ENCODE measurements at places on chromosomes 4 and X.

DNA sequence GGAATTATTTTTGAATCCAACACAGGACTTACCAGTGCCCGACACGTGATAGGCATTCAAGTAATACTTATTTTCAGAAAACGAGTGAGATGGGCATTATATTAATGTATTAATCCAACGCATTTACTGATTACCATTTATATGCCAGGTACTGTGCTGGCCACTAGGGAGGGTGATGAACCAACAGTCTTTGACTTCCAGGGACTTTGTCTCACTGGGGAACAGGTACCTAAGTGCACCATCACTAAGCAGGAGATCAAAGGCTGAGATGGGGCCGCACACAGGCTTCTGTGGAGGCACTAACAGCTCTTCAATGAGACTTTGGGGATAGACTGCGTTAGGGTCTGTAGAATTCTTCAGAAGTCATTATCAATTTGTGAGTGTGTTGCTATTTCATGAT lies 5.7 kb upstream of the TADA2B start:
- H3K4me1 ChIP-seq = peaks cover 14% of the 10 kb centered on the region
- H3K27ac ChIP-seq = no peak overlapping the region
- H3K4me3 ChIP-seq = no peak overlapping the region
- no peak for DNase-seq
- H3K36me3 ChIP-seq = no peaks in the 10 kb centered on the region

GRCh38 chrX:20393944-20394343 lies 127.2 kb upstream of the RPS6KA3 start:
- DNase-seq = no peak
- H3K27me3 ChIP-seq = no peaks in the 10 kb centered on the region
- no peaks in the 10 kb centered on the region for H3K4me1 ChIP-seq

DNA sequence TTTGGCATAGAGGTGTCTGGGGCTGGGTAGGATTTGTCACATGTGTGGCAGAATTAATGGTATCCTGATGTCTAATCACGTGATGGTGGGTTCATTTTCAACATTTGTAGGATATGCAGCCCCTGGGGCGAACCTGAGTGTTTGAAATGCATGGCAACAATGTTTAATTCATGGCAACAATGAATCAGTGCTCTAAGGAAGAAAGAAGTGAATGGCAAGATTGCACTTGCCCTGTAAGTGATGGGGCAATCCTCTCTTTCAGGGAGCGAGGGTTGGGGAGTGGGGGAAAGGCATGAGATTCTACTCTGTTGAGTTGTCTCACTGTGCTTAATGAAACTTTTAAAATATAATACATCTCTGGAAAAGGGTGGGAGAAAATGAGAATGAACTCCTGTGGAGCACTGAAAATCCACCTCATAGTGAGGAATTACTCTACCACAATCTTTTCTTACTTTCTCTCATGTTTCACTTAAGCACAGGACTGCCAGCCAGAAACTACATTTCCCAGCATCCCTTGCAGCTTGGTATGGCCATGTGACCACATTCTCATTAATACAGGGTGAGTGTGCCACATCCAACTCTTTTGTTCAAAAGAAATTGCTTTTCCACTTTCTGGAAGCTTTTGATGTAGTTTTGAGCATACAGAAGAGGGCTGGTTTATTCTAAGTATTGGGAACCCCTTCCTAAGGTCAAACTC lies 64.0 kb upstream of the PGM2 start:
- H3K36me3 ChIP-seq = no peaks in the 10 kb centered on the region
- no peak overlapping the region for H3K27ac ChIP-seq
- peaks cover 8% of the 10 kb centered on the region for H3K4me1 ChIP-seq
- no peak overlapping the region for H3K4me3 ChIP-seq

DNA sequence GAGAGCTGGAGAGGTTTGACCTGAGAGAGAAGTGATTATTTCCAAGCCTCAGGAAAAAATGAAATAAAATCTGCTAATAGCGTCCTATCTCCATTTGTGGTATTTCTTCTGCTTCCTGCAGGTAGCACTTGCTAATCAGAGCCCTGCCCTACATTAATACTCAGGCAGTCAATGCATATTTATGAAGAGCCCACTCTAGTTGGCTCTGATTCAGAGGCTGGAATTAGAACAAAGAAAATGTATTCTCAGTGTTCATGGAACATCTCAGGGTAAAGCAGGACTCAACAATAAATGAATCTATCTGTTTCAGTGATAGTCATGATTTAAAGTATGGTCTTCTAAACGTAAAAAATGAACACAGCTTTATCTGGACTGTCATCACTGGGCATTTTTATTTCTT lies 1.4 kb upstream of the ATP8A1 start:
- H3K4me3 ChIP-seq = no peak overlapping the region
- peaks cover 38% of the 10 kb centered on the region for H3K4me1 ChIP-seq
- no peak for DNase-seq

GRCh38 chr4:8344377-8344776 lies 74.8 kb downstream of the HTRA3 start:
- peaks cover 7% of the 10 kb centered on the region for H3K4me1 ChIP-seq
- H3K4me3 ChIP-seq = no peak overlapping the region
- DNase-seq = no peak

DNA sequence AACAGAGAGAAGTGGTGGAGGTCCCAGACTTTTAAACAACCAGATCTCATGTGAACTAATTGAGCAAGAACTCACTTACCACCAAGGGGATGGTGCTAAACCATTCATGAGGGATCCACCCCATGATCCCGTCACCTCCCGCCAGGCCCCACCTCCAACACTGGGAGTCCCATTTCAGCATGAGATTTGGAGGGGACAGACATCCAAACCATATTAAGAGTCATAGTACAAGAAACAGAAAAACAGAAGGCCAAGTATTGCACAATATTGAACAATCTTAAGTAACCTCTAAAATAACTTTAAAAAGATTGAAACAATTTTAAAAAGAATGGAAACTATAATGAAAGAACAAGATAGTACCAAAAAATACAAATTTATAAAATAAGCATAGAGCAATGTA lies 110.0 kb downstream of the CBR4 start:
- H3K36me3 ChIP-seq = no peaks in the 10 kb centered on the region
- H3K4me3 ChIP-seq = no peak overlapping the region
- H3K4me1 ChIP-seq = no peaks in the 10 kb centered on the region
- no peaks in the 10 kb centered on the region for H3K27me3 ChIP-seq

DNA sequence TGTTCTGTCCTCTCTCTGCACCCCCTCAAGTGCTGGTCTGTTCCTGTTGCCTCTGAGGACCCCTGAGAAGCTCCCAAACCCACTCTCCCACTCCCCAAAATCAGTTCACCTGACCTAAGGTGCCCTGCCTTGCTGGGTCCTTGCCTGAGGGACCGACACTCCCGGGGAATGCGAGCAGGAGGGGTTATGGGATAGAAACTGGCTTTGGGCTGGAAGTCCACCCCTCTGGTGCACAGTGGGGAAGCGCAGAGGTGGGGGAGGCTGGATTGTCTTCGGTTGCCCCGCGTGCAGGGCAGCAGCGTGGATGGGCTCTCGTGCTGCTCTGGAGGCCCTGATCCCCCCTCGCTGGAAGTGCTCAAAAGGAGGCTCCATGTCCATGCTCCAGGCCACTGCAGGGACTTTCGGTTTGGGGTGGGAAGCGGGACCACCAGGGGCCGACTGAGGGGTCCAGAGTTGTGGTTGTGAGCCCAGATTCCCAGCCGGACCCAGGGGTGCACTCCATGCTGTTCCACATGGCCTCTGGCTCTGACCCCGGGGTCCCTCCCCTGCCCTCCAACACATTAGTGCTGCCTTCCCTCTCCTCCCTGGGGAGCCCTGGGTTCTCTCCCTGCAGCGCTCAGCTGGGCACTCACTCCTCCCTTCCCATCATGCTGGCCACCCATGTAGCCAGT lies 7.6 kb downstream of the SORCS2 start:
- peak; percentile 11 for DNase-seq
- no peak overlapping the region for H3K4me3 ChIP-seq
- H3K27ac ChIP-seq = peak overlapping the region; percentile 26
- H3K4me1 ChIP-seq = peaks cover 4% of the 10 kb centered on the region
- peaks cover 4% of the 10 kb centered on the region for H3K27me3 ChIP-seq

DNA sequence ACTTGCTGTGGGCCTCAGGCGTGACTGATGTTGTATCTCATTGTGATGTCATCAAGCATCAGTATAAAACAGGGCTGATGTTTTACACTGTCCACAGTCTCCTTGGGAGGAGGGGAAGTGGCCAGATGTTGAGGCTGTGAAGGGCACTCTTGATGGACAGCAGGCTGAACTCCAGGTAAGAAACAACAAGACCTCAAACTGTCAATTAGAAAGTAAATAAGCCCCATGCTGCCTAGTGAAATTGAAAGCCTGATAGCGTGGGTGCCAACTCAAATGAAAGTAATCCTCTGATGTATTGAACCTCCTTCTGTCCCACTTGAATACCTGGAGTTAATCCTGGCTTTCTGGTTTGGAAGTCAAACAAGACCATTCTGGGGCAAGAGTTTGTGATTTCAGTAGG lies 19.7 kb downstream of the VSIG1 start:
- no peaks in the 10 kb centered on the region for H3K4me1 ChIP-seq
- no peak overlapping the region for H3K4me3 ChIP-seq
- peaks cover 40% of the 10 kb centered on the region for H3K27me3 ChIP-seq
- no peak overlapping the region for H3K27ac ChIP-seq

DNA sequence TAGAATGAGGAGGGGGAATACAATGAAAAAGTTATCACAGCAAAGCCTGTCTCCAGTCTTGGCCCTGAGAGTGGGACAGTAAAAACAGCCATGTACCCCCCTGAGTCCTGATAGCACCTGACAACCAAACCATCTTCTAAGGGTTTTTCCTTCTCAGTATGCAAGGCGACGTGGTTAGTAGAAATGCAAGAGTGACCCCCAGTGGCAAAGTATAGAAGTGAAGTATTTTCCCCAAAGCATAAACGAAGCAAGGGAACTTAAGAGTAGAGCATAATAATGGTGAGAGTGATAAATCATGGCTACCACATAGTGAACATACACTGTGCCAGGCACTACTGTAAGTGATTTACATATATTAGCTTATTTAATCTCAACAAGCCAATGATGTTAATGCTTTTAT lies 52.8 kb downstream of the FAM47C start:
- H3K27ac ChIP-seq = no peak overlapping the region
- H3K27me3 ChIP-seq = no peaks in the 10 kb centered on the region
- H3K4me3 ChIP-seq = no peak overlapping the region
- H3K36me3 ChIP-seq = no peaks in the 10 kb centered on the region

- peak overlapping the region; percentile 46 for H3K4me3 ChIP-seq
- DNase-seq = peak; percentile 26
- no peaks in the 10 kb centered on the region for H3K27me3 ChIP-seq
- peaks cover 20% of the 10 kb centered on the region for H3K4me1 ChIP-seq
- no peaks in the 10 kb centered on the region for H3K36me3 ChIP-seq
These were observed 107.1 kb downstream of the NSUN7 start for GRCh38 chr4:40856840-40857362.

DNA sequence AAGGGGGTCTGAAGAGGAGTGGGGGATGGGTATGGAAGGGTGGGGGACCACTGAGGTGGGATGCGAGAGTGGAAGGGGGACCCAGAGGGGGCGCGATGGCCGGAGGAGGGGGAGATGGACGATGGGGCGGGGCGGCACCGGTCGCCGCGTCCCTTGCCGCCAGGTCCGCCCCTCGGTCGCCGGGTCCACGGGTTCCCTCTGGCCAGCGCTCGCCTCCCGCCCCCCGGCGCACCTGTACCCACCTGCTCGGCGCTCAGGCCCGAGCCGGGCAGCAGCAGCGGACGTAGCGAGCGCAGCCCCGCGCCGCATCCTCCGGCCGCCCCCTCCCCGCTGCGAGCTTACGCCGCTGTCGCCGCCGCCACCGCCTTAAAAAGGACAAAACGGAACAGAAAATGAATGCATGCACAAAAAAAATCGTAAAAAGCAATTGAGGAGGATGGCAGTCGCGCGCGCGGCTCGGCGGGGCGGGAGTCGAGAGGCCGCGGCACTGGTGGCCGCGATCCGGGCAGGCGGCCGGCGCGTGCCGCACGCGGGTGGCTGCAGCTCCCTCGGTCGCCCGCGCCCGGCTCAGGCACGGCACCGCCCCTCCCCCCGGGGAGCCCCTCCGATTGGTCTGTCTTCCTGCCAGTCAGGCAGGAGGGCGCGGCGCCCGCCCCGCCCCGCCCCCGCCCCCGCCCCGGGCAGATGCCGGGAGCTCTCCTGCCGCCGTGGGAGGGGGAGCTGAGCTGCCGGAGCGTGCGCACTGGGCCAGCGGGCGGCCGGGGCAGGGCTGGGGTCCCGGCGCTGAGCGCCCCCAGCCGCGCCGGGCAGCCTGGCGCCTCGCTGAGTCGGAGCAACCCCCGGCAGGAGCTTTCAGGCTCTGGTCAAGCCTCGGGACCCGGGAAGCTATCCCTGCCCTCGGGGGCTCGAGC lies at the start of gene JAKMIP1:
Gene JAKMIP1 (minus strand): TSS at position 539 of the 911 bp plus-strand sequence. CDS start 87,699 bp downstream, outside the sequence.
- H3K27ac ChIP-seq = no peak within 1 kb of the TSS
- peak; percentile 34 for DNase-seq
- H3K4me3 ChIP-seq = peak within 1 kb of the TSS; percentile 38
- peaks cover 26% of the 10 kb centered on the region for H3K4me1 ChIP-seq

Measured in tibial nerve (tissue), 4 donors.